ENCODE measurements at places on chromosomes 2 and 18. TPM values are rescaled to one million over a fixed set of nuclear protein-coding genes. Genes with fewer than 3 reads are reported as not detected.

Gene MTX2
- 50.9 TPM for total RNA-seq

Gene LINC00305
- total RNA-seq: 0.21 TPM

Gene MC4R
- total RNA-seq: 0.21 TPM

Gene SLC4A1AP
- 34.8 TPM for total RNA-seq

Gene MPP4
- total RNA-seq: 0.27 TPM

- H3K4me1 ChIP-seq: no peaks in the 10 kb centered on the region
- H3K27me3 ChIP-seq: no peaks in the 10 kb centered on the region
- H3K36me3 ChIP-seq: no peaks in the 10 kb centered on the region
- no peak overlapping the region for H3K27ac ChIP-seq
These were observed 102.5 kb downstream of the BARD1 start for GRCh38 chr2:214706986-214707385.

- H3K36me3 ChIP-seq: no peaks in the 10 kb centered on the region
- no peak for DNase-seq
- no peaks in the 10 kb centered on the region for H3K27me3 ChIP-seq
- no peaks in the 10 kb centered on the region for H3K4me1 ChIP-seq
- no peak overlapping the region for H3K27ac ChIP-seq
These were observed 32.3 kb upstream of the ASPRV1 start for GRCh38 chr2:69993708-69994107.

GRCh38 chr18:79884294-79884962, 67.0 kb downstream of the SLC66A2 start:
- no peaks in the 10 kb centered on the region for H3K36me3 ChIP-seq
- no peaks in the 10 kb centered on the region for H3K27me3 ChIP-seq
- no peak overlapping the region for H3K4me3 ChIP-seq
- no peaks in the 10 kb centered on the region for H3K4me1 ChIP-seq

- peaks cover 62% of the 10 kb centered on the region for H3K27me3 ChIP-seq
- H3K36me3 ChIP-seq: no peaks in the 10 kb centered on the region
- no peak overlapping the region for H3K27ac ChIP-seq
- H3K4me1 ChIP-seq: peaks cover 8% of the 10 kb centered on the region
- DNase-seq: no peak
These were observed 93.6 kb upstream of the SNTG2 start for GRCh38 chr2:857081-857480.

DNA sequence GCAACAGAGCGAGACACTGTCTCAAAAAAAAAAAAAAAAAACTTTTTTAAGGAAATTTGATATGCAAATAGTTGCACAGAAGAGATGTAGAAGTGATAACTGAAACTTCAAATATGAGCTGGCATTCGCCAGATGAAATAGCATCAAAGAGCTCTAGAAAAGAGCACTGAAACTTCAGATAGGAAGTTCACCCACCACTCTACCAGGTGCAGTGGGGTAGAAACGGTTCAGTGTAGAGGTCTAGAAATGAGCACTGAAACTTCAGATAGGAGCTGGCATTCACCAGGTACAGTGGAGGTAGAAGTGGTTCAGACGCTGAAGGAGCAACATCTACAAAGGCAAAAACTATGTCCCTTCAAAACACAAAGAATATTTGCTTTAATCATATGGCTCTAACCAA, 9.0 kb upstream of the ONECUT2 start:
- DNase-seq: no peak
- H3K4me3 ChIP-seq: no peak overlapping the region
- H3K36me3 ChIP-seq: no peaks in the 10 kb centered on the region
- H3K27me3 ChIP-seq: peaks cover 97% of the 10 kb centered on the region
- no peaks in the 10 kb centered on the region for H3K4me1 ChIP-seq

DNA sequence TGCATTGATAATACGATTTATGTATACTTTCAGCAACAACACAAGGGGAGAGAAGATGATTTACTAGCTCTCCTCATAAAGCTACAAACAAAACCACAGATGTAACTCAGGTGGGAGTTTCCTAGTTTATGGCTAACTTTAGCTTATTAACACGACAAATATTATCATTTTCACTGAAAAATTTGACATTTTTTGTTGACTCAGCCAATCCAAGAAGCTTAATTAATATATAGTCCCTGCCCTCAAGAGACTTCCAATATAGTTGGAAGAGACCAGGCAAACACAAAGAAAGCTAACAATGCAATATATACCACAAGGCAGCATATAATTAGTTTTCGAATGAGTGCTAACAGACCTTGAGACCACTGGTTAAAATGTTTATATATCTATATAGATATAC, 775 bp downstream of the WDR12 start:
- H3K4me1 ChIP-seq: peaks cover 9% of the 10 kb centered on the region
- H3K27ac ChIP-seq: peak overlapping the region; percentile 76
- peaks cover 6% of the 10 kb centered on the region for H3K36me3 ChIP-seq
- no peak for DNase-seq
- H3K27me3 ChIP-seq: no peaks in the 10 kb centered on the region

DNA sequence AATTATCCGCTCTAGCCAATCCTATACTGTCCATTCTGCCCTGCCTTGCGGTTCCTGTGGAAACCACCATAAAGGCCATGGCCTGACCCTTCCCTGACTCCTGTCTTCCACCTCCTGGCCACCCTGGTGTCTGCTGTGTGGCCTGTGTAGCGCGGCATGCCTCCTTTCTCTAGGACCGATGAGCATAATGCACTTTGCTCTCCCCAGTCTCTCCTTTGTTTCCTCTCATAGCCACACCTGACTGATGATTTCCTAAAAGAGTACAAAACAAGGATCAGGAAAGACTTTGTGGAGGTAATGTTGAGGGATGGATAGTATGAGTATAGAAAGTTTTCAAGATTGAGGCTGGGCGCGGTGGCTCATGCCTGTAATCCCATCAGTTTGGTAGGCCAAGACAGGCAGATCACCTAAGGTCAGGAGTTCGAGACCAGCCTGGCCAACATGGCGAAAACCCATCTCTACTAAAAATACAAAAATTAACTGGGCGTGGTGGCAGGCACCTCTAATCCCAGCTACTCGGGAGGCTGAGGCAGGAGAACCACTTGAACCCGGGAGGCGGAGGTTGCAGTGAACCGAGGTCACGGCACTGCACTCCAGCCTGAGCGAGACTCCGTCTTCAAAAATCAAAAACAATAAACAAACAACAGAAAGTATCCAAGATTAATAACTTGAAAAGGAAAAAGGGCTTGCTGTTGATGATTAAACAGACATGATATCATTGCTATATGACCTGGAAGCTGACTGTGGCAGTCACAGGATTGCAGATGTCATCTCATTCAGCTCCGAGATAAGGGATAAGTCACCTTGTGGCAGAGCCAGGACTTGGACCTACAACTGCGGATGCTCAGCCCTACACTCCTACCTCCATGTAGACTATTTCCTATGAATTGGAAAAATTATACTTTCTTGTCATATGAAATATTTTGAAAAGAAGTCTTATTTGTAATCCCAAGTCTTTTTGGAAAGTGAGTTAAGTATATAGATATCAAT, 16.6 kb downstream of the SOWAHC start:
- no peaks in the 10 kb centered on the region for H3K4me1 ChIP-seq
- no peak overlapping the region for H3K27ac ChIP-seq
- no peak for DNase-seq
- H3K27me3 ChIP-seq: no peaks in the 10 kb centered on the region
- no peak overlapping the region for H3K4me3 ChIP-seq

GRCh38 chr2:44001716-44002115, 5.9 kb upstream of the LRPPRC start:
- no peaks in the 10 kb centered on the region for H3K27me3 ChIP-seq
- H3K27ac ChIP-seq: no peak overlapping the region
- H3K4me1 ChIP-seq: no peaks in the 10 kb centered on the region
- no peaks in the 10 kb centered on the region for H3K36me3 ChIP-seq
- H3K4me3 ChIP-seq: no peak overlapping the region
- no peak for DNase-seq
